Tongue (tissue), 3 donors: ENCODE measurements at places on chromosomes 16 and 17. TPM values are rescaled to one million over a fixed set of nuclear protein-coding genes. Genes with fewer than 3 reads are reported as not detected.

Gene HOXB5
- total RNA-seq: not detected

- DNase-seq: no peak
Observed at GRCh38 chr16:2323701-2324100, 16.8 kb downstream of the ABCA3 start.

DNA sequence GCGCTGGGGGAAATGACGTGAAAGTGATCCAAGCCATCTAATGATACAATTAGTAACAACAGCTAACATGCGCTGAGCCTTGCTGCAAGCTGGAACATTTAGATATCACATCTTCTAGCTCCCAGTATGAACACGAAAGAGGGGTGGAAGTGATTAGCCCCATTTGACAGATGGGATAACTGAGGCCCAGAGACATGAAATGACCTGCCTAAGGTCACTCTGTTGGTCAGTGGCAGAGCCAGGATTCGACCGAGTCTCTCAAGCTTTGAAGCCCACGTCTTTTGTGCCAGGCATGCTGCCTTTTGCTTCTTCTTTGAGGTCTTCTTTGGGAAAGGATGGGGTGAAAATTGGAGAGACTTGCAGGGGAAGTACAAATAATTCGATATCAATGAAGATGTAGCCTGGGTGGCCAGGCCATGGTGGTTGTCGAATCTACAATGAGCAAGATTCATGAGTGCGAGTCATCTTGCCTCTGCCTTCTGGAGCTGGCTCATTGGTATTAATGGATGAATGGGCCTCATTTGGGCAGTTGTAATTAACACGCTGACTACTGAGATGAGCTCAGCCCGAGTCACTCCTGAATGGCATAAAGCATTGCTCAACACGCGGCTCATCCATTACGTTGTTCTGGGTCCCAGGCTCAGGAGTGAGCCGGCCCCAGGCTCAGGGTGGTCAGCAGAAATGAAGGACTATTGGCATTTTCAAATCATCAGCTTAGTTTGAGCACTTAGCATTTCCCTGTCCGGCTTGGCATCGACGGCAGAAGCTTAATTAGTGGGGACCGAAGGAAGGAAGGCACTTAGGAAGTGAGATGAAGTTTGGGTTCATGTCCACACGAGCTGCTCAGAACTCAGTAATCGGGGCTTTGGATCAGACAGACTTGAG, 28.0 kb upstream of the GPRC5B start:
- DNase-seq: no peak

DNA sequence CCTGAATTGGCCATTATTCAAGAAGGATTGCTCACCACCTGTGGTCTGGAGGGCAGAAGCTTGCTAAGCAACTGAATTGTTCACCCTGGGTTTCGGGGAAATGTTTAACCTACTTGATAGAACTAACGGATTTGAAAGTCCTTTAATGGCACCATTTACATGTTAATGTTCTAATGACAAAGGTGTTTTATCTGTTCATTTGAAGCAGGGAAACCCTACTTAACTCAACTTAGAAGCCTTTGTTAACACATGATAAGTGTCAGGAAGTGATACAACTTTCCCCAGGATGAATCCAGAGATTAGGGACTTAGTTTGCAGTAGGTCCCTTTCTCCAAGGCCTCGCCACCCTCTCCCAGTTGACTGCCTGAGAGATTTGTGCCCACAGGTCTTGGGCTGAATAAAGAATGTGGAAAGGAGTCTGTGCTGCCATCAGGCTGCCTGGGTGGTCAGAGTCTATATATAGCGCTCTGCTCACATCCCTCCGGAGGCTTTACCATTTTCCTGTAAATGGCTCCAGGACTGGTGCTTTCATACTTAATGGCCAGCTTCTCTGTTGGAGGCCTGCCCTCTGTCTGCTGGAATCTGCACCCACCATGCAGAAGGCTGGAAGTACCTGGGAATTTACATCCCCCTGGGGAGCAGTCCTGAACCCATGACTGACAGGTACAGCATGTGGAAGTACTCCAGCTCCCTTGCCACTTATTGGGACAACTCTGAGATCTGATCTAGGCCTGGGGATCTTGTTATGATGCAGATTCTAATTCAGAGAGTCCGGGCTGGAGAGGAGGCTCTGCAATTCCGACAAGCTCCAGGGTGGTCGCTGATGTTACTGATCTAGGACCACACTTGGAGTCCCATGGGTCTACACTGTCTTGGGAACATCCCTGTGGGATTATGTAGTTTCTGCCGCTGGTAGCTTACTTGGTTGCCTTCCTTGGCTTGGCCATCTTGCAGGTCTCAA, 99.9 kb downstream of the ASIC2 start:
- no peak for DNase-seq

GRCh38 chr17:38789185-38789584, 10.2 kb downstream of the PIP4K2B start:
- DNase-seq: no peak

GRCh38 chr17:40355123-40355803, 9.3 kb downstream of the GJD3 start:
- DNase-seq: peak; percentile 85

- no peak for DNase-seq
Observed at GRCh38 chr17:63552211-63552610, 1.9 kb downstream of the DCAF7 start.

DNA sequence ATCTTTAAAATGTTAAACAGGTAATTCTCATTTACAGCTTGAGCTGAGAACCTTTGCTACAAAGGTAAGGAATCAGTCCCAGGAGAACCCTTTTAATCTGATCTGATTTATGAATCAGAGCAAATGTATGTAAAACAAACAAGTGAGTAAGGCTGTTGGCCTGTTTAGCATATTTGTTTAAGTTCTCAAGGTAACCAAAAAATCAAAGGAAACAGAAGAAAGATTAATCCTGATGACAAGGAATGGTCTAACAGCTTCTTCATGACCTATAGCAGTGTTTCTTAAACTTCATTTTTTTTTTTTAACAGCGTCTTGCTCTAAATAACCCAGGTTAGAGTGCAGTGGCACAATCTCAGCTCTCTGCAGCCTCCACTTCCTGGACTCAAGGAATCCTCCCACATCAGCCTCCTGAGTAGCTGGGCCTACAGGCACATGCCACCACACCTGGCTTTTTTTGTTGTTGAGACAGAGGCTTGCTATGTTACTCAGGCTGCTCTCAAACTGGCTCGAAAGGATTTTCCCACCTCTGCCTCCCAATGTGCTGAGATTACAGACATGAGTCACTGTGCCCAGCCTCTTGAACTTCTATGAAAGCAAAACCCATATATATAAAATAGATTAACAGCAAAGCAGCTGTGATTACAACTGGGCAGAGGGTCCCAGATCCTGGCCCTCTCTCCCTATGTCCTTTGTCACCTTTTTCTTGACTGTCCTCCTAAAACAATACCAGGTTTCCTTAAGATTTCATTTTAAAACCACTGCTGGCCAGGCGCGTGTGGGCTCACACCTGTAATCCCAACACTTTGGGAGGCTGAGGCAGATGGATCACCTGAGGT, 5.1 kb upstream of the JPT1 start:
- DNase-seq: no peak

GRCh38 chr17:71522383-71522782, 598.4 kb upstream of the SOX9 start:
- DNase-seq: no peak
